ENCODE measurements at places on chromosomes 3 and 15. TPM values are rescaled to one million over a fixed set of nuclear protein-coding genes. Genes with fewer than 3 reads are reported as not detected.

Gene ITGA11
- total RNA-seq = 0.28 TPM

Gene IGF2BP2
- total RNA-seq = 97.8 TPM

Gene PATL2
- 0.49 TPM for total RNA-seq

Gene IGSF11
- 0.33 TPM for total RNA-seq

Gene FAM3D
- not detected for total RNA-seq

Gene SLC24A5
- total RNA-seq = not detected

Gene RFX7
- 24.2 TPM for total RNA-seq

Gene ALDH1L1
- total RNA-seq = 0.36 TPM

Gene MESP2
- 1.1 TPM for total RNA-seq

Gene XCR1
- not detected for total RNA-seq

Gene NUP210
- total RNA-seq = 36.8 TPM

Gene VIPR1
- total RNA-seq = 0.41 TPM

DNA sequence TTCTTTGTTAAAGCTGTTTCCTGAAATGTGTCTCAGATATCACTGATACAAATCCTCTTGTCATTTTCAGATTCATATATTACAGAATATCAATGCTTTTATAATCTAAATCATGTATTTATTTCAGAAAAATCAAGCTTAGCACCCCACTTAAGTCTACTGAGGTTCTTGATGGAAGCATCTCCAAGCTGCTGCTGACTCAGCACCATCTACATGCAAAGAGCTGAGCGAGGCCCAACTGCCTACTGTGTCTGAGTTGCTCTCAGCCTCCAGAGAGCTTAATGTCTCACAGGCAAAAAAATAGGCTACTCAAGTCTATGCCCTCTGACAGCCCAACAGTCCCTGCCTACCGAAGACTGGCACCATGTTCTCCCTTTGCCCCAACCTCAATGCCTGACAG, 29.2 kb upstream of the STIMATE start:
- DNase-seq = no peak

- no peak for DNase-seq
Measured at GRCh38 chr15:91885714-91886270, 32.3 kb downstream of the SLCO3A1 start.

DNA sequence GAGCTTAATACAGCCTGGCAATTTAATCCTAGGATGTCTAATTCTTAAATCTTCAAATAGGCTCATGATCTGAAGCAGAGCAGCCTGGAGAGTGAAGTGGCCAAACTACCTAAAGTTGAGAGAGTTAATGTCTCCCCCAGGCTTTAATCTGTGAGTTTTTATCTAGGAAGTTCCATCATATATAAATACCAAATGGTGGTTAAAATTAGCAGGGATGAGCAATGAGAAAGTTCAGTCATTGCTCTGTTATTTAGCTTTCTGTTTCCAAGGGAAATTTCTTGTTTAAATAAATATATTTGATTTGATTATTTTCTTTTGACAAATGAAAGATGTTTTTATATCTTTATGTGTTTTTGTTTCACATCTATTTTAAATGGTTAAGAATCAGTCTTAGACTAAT, 274.4 kb upstream of the UMPS start:
- DNase-seq = no peak

- DNase-seq = no peak
Measured at GRCh38 chr3:112973325-112974177, 1.4 kb downstream of the CD200R1 start.

GRCh38 chr15:97791824-97792792, 168.4 kb upstream of the ARRDC4 start:
- no peak for DNase-seq

- DNase-seq = no peak
Measured at GRCh38 chr3:43378066-43378935, 92.0 kb downstream of the SNRK start.

GRCh38 chr3:196553551-196553950, 14.8 kb downstream of the WDR53 start:
- DNase-seq = no peak

DNA sequence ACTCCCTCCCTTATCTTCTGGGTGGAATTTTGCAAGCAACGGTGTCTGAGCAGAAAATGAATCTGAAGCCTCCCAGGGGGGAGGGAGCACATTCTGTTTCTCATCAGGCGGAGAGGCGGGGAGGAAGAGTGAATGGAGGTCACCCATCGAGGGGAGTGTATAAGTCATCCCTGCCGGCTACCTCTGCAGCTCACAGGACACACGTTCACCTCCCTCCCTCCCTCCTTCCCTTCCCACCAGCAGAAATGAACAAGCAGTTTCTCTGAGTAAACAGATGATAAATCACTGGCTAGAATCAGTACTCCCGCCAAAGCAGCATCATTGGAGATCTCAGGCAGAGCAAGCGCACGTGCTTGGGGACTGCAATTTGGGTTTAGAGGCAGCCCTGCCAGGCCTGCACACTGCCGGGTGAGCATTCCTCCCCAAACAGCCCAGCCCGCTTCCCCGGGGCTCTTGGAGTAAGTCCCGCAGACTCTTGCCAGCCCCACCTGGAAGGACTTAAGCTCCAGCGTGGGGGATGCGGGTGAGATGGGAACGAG, 38.3 kb downstream of the CPN2 start:
- no peak for DNase-seq

DNA sequence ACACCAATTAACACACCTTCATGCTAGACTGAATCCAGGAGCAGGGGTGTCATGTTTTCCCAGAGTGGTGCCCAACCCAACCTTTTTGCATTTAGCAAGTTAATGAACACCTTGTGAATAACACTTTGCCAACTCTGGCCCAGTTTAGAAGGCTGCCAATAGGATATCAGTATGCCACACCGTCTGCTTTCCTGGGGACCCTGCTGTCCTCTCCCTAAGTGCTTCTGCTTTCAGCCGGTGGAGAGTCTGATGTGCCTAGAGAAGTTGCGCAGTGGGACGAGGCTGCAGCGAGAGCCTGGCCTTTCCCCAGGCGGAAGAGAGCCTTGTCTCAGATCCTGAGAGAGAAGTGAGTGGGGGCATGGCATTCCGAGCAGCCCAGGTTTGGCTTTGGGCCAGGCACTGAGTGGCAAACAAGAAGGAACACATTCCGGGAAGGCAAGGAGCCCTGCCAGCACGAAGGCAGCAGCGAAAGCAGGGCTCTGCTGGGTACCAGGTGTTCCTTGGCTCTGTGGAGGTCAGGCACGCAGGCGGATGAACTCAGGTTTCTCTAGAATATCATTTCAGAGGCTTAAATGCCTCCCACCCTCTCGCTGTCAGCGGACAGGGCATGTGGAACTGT, 36.9 kb downstream of the SENP8 start:
- no peak for DNase-seq

- no peak for DNase-seq
Measured at GRCh38 chr3:188270423-188270972, 116.5 kb downstream of the LPP start.

DNA sequence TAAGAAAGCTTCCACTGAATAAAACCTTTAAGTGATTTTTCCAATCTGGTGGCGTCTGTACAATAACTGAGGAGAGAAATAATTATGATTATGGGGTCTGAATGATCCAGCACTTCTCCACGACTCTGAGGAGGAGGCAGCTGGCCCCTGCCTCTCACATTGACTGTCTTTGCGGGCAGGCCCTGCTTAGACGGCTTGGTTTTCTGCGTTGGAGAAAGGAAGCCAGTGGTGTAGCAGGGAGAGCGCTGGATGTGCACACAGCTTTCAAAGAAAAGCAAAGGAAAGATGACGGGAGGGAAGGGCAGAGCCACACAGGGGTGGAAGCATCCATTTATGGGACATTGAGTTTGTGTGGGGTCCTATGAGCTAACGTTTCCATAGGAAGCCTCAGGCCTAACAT, 62.5 kb downstream of the MGLL start:
- no peak for DNase-seq

DNA sequence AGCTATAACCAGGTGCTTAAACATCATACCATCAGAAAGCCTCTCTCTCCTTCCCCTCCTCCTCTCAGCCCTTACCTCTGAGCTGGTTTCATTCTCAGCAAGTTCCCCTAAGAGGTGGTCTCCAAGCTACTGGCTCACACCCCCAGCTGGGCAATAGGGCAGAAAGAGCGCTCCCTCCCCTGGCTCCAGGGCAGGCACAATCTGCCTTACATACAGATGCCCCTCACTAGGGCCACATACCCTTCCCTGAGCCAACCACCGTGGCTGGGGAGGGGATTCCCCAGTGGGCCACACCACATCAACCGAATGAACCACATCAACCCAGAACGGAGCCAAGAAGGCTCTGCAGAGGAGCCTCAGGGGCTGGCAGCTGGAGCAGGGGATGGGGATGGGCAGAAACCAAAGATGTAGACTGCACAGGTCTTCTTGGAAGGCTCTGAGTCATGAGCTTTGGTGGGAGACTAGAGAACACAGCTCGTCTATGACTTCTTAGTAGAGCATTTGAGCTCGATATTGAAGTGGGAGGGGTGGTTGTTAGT, 4.6 kb upstream of the FBLN2 start:
- no peak for DNase-seq

GRCh38 chr3:141643391-141643790, 94.7 kb upstream of the RNF7 start:
- DNase-seq = no peak

GRCh38 chr3:168828943-168829342, 733.2 kb upstream of the GOLIM4 start:
- DNase-seq = no peak

- DNase-seq = no peak
Measured at GRCh38 chr3:10549617-10550230, 44.3 kb upstream of the ATP2B2 start.

GRCh38 chr3:23824699-23825444, 19.1 kb downstream of the UBE2E1 start:
- no peak for DNase-seq

GRCh38 chr15:61501815-61502389, 272.8 kb upstream of the RORA start:
- no peak for DNase-seq

GRCh38 chr3:106965307-106965706, 411.9 kb upstream of the CCDC54 start:
- no peak for DNase-seq
